ENCODE measurements at places on chromosomes 11 and 22.
A peak's percentile ranks its signal among the peaks of the same experiment; 100 is the strongest.

GRCh38 chr11:93988455-93988854 lies 32.7 kb upstream of the HEPHL1 start:
- DNase-seq = no peak

- DNase-seq = no peak
These were observed at the start of gene GLYAT for GRCh38 chr11:58731819-58732218. Gene GLYAT, minus strand, starts transcription at chr11:58731943. Its CDS starts 7,447 bp downstream, at chr11:58724496.

GRCh38 chr11:11472106-11472505 lies 119.1 kb upstream of the CSNK2A3 start:
- DNase-seq = no peak

DNA sequence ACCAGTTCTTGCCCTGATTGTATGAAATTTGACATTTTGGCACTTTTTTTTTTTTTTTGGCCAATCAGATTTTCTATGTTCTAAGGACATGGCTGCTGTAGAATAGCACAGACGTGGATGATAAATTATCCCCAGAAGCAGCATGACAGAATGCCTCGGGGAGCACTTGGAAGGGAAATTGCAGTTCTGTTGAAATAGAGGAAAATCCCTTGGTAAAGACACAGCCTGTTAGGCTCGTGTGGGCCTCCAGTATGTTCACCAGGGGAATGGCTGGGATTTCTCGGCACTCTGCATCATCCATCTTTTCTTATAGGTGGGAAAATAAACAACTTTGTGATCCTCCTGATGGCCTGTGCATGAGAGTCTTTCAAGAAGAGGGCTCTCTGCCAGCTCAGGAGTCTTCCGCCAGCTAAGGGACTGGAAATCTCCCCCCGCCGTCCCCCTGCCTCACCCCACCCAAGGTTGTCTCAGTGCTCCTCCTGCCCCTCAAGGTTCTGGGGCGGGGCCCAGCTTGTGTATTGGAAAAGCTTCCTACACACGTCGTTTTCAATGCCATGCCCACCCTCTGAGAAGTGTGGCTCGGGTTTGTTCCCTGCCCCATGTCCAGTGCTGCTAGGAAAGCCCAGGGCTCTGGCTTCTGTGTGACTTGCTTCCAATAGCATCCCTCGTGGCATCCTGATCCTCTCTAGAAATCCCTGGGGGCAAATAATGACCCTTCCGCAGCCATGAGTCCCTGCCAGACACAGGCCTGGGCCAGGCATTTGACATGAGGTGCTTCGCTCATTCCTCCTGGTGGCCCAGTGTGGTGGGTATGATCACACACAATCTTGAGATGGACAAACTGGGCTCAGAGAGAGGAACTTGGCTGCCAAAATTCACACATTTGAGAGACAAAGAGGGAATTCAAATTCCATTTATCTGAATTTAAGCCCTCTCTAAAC lies 70.6 kb upstream of the ATXN10 start:
- no peak for DNase-seq

- no peak for DNase-seq
These were observed 1402.6 kb downstream of the FAM181B start for GRCh38 chr11:81331088-81331487.

DNA sequence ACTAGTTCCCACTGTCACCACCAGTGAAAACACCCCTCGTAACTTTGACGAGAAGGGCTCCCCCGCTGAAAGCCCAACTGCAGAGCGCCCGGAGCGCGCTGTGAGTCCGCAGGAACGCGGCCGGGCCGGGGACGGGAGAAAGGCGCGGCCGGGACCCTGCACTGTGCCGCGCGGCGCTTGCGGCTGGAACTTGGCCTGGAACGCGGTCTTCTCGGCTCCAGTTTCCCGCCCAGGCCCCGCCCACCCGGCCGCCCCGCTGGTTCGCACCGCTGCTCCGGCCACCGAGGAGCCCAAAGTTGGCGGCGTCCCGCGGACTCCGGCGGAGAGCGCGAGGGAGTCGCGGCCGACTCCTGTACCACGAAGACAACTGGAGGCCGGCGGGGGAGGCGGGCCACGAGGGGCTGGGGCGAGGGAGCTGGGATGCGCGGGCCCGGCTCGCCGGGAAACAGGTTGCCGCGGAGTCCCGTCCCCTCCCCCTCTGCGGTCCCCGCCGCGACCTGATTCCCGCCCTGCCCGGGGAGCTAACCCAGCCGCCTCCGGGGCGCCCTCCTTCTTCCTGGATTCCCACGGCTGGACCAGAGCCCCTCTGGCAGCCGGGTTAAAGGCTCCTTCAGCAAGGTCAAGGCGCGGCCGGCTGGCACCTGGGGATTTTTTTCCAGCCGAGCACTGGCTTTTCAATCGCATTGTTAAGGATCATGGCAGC lies 3.4 kb downstream of the TENM4 start:
- DNase-seq = no peak

DNA sequence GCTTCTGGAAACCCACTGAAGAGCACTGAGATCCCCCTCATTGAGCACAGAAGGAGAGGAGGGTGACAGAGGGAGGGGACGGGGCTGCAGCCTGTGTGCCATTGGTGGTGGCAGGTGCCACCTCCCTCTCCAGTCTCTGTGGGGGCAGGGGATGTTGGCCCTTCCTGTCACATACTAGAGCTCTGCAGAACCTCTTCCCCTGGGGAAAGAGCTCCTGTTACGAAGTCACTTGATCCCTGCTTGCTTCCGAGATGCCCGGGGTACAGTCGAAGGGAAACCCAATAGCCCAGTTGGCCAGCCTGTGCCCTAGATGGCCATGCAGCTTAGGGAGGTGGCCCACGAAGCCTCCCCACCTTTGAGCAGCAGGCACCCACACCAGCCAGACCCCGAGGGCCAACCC lies 29.4 kb downstream of the DAGLA start:
- no peak for DNase-seq

DNA sequence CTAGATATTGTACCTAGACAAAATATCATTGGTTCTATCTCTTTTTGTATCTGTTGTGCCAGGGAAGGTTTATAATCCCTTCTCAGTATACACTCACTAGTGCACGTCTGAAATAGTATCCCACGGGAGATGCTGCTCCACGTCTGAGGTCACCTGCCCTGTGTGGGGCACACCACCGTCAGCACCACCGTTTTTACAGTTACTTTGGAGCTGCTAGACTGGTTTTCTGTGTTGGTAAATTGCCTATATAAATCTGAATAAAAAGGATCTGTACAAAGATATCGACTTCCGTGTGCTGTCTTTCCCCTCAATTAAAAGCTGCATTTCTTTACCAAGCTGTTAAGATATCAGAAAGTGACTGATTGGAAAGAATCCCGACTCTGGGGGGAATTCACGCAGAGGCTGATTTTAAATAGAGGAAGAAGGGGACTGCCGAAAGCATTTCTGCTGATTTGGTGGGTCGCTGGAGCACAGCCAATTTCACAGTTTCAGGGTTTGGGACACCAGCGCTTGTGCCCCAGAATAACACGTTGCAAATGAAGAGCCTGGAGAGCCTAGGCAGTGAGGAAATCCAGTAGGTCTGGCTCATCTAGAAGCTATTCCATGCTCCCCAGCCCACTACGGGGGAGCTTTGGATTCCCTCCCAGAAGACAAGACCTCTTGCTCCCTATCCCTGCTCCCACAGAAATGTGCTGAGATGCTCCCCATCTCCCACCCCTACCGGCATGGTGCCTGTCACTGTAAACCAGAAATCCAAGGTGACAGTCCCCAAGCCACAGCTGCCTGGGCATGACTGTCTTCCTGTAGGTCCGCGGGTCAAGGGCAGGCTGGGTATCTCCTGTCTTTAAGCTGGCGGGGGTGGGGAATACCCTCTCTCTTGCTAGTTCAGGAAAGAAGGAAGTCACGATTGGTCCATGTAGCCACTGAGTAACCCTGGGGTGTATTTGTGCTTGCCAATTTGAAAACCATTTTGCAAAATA lies 12.7 kb upstream of the MYO18B start:
- no peak for DNase-seq

- no peak for DNase-seq
These were observed 33.1 kb upstream of the POLD3 start for GRCh38 chr11:74559110-74559933.

DNA sequence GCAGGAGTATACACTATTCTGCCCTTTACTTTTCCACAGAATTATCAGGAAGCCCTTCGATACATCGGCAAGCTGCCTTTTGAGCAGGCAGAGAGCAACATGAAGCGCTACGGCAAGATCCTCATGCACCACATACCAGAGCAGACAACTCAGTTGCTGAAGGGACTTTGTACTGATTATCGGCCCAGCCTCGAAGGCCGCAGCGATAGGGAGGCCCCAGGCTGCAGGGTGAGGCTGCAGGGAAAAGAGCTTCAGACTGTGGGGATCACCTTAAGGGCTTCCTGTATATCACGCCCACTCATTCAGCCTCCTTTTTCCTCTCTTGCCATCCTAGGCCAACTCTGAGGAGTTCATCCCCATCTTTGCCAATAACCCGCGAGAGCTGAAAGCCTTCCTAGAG lies 6.8 kb upstream of the HMBS start:
- DNase-seq = no peak

DNA sequence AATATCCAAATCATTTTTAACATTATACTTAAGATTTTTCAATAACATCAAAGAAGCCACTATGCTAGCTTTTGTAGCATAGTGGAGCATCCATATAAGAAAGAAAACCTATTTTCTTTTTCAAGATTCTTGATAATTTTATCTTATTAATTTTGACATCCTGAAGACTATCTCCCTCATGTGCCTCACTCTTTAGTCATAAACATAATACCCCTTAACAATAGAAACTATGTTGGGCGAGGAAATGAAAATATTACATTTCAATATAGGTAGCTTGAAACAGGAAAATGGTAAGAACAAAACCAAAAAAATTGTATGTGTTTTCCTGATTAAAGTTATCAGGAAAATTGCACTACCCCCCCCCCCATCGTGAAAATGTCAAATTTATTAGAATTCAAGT lies 40.1 kb downstream of the ELMOD1 start:
- no peak for DNase-seq

- DNase-seq = no peak
These were observed 159.5 kb upstream of the POU2AF2 start for GRCh38 chr11:111086058-111086457.

DNA sequence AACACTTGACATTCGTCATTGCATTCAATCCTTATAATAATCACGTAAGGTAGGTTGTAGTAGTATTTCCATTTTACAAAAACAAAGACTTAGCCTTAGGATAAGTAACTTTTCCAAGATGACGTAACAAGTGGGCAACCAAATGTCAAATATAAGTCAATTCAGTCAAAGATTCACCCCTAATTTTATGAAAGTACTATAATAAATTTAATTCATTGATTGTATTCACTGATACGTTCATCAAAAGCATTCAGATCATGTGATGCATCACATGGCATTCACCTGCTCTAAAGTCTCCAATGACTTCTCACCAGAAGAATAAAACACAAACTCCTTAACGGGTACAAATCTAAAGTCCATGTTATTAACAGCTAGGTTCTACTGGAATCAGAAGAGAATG lies 2.1 kb downstream of the KIF18A start:
- no peak for DNase-seq

- DNase-seq = peak; percentile 94
These were observed at the start of gene RPS6KA4 for GRCh38 chr11:64358907-64359711. Gene RPS6KA4, plus strand, starts transcription at chr11:64359162. Its CDS starts 74 bp downstream, at chr11:64359236.

- DNase-seq = no peak
These were observed 8.6 kb upstream of the PDE2A start for GRCh38 chr11:72682858-72683243.

- no peak for DNase-seq
These were observed 181.9 kb downstream of the MYO18B start for GRCh38 chr22:25923914-25924313.

- no peak for DNase-seq
These were observed 14.6 kb downstream of the RBM4 start for GRCh38 chr11:66653123-66653522.

DNA sequence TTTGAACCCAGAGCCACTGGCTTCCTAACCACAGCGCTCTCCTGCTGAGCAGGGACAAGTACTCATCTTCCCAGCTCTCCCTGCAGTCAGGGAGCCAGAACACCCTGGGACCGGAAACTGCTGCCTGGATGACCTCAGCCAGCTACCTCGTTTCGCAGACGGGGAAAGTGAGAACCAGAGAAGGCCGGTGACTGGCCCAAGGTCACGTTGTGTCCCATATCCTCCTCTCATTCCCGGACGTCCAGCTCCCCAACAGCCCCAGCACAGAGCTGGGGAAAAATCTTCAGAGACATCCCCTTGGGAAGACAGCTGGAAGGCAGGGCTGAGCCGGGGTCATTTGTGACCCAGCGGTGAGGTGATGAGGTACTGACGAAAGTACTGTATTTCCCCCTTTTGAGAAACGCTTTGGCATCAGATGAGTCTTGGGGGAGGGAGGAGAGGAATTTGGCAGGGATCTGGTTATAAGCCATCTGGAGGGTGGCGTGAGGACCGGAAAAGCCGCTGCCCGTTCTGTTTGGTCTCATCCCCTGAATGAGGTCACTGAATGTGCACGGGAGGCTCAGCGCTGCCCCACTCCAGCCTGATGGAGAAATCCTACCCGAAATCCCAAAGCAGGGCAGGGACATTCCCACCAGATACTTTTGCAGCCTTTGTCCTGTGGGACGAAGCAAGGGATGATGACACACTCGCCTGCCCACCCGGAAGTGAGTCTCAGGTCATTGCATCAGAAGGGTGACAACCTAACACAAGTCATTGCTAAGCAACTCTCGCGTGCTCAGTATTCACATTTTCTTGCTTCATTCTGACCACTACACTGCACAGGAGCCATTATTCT lies 41.1 kb downstream of the LIF start:
- DNase-seq = no peak

DNA sequence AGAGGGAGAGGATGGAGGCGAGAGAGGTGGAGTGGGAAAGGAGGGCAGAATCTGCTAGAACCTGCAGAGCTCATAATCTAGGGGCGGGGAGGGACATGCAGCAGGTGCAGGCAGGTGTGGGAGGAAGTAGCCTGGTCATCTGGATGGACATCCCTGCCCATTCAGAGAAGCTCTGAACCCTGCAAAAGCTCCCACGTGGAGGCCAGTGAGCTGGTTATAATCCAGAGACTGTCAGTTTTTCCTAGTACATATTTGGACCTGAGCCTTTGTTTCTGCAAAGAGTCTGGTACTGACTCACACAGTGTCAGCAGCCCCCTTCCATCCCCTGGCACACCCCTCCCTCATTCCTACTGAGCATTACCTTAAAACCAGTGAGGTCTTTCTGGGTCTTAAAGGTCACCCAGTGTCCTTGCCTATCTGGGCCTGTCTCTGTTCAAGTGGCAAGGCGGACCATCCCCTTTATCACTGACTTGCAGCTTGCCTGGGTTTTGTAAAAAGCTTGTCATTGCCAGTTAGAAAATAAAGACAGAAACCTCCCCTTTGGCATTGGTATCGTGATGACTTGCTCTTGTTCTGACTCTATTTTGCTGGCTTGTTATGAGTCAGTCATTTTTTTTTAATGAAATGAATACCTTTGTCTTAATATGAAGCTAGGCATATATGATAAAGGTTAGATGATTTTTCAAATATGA lies 26.1 kb downstream of the PTPRJ start:
- DNase-seq = no peak
